ENCODE measurements at places on chromosomes 12 and 14.

DNA sequence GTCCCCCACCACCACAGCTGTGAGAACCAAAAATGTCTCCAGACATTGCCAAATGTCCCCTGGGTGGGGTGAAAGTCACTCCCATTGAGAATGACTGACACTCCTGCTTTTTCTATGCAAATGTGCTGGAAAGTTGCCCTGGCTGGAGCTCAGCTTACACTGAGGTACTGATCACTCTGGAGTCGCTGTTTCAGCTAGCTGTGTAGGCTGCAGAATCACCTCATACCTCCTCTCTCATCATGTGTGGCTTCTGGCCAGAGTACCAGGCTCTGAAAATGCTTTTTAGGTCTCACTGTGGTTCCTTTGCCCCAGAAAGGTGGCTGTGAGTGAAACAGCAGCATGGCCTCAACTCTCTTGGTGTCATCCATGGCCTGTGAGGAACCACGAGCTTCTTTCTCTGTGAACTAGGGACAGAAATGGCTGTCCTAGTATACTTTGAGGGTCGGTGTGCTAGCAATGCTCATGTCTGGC, 414.4 kb downstream of the DPF3 start:
- DNase-seq, result no peak

DNA sequence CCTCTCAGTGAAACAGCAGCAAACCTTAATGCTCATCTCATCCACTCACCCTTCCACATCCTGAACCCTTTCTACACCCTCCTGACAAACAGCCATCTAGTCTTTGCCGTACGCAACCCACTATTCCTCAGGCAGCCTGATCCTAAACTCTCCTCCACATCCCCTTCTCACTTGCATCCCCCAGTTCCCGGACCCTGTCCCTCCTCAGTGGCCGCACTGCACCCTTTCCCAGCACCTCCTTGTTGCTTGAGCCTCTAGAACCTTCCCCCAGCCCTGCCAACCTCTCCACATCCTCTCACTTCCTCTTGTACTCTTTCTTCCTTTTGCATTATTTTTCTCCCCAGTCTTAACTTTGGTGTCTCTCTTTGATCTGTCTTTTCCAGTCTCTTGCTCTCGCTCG, 42.9 kb downstream of the IQSEC3 start:
- DNase-seq, result no peak

GRCh38 chr12:75390156-75390898, 562 bp upstream of the GLIPR1L2 start:
- no peak for DNase-seq

DNA sequence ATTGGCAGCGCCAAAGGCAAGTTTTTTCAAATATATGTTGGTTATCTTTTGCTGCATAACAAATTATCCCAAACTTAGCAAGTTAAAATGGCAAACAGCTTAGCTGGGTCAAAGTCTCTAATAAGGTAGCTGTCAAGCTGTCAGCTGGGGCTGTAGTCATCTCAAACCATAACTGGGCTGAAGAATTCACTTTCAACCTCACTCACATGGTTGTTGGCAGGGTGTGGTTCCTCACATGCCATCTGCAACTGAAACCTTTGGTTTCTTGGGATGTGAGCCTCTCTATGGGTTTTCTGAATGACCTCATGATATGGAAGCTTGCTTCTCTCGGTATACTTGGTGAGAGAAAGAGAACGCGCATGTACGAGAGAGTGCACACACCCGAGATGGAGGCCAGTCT, 125.4 kb downstream of the LRIG3 start:
- no peak for DNase-seq

DNA sequence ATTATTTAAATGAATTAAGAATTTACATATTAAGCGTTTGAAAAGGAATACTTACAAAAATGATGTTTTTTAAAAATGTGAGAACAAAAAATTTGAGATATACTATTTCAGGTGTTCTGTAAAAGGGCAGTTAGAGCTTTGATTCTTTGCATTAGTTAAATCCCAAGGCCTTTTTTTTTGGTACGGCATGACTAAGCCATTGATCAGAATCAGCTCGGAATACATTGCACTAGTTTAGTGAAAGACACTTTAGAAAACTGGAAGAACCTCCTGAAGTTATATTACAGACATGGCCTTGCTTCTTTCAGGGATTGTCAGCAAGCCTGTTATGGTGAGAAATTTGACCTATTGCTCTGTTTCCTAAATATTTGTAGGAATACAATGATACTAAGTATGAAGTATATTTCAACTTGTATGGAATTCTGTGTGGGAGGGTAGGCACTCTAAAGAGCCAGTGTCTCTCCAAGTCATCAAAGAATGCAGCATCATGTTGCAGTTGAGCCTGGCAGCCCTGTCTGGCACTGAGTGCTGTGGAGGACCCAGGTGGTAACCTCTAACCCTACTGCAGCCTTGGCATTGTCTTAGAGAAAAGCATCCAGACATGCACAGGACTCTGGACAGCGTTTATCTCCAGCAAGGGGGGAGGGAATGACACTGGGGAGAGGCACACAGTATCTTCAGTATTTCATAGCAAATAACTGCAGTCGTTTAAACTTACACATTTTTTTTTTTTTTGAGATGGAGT, 1.5 kb downstream of the KLC1 start:
- no peak for DNase-seq

- no peak for DNase-seq
Measured at GRCh38 chr12:122090759-122091515, 12.4 kb downstream of the MLXIP start.

DNA sequence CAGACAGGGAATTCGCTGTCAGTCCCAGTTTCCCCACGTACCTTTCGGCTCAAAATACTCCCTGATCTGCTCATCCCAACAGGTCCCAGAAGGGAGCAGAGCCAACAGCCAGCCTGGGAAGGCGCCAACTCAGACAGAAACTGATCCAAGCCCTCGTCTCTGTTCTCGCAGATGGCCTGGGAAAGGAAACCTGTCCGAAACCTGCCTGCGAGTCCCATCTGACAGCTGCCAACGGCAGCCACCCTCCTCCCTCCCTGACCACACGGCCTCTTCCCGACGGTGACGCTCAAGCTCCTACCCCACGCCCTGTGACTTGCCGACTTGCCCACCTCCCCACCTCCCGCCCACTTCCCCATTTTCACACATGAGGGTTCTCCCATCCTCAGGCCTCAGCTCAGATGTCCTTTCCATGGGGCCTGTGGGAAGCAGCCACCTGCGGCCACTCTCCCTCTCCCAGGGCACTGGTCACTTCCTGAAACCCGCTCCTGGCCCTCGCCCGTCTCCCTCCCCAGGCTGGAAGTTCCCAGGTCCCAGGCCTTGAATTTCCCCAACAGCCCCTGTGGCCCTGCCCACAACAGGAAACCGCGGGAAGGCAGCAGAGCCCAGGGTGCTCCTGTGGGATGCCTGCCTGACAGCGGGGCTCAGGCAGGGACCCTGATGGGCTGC, 60.9 kb upstream of the FBRSL1 start:
- no peak for DNase-seq

- DNase-seq, result no peak
Measured at GRCh38 chr12:83378186-83378727, 691.6 kb downstream of the TMTC2 start.

DNA sequence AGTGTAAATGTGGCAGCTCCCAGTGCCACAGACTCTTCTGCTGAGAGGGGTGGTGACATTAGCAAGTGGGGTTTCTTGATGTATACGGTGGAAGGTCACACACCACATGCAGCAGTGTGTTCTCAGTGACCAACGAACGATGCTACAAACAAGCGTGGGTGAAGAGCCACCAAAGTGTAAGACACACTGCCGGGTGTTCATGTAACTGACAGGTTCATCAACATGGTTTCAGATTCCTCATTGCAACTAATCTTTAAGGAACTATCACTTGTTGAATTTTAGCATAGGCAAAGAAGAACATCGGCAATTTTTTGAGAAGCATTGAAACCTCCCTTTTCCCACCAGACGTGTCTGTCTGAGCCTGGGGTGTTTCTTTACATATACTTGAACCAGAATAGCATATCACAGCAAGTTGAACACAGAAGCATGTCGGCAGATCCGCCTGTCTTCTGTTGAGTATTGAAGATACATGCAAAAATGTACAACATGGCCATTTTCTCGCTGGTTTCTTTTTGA, 58.8 kb downstream of the PPP2R5C start:
- no peak for DNase-seq

DNA sequence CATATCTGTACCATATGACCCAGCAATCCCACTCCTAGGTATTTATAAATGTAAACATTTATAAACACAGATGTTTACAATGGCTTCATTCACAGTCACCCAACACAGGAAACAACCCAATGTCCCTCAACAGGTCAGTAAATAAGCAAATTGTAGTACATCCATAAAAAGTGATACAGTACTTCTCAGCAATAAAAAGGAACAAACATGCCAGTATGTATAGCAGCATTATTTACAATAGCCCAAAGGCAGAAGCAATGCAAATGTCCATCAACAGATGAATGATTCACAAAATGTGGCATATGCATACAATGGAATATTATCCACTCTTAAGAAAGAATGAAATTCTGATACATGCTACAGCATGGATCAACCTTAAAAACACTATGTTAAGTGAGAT, 27.6 kb upstream of the MAP3K9 start:
- no peak for DNase-seq

DNA sequence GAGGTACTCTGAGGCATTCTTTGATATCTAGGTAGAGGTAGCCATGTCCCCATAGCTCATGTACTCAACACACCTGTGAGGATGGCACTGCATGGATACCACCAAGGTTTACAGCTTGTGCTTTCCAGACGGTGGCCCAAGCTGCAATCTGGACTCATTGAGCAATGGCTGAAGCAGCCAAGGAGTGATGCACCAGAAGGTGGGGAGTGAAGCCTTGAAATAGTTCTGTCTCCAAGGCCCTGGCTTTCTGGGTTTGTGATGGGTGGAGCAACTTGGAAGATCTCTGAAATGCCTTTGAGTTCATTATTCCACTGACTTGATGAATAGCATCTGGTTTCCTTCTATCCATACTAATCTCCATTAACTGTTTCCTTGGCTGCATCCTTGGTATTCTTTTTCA, 290.0 kb upstream of the NOVA1 start:
- DNase-seq, result no peak

- DNase-seq, result no peak
Measured at GRCh38 chr12:72089678-72090077, 151.0 kb downstream of the TPH2 start.

DNA sequence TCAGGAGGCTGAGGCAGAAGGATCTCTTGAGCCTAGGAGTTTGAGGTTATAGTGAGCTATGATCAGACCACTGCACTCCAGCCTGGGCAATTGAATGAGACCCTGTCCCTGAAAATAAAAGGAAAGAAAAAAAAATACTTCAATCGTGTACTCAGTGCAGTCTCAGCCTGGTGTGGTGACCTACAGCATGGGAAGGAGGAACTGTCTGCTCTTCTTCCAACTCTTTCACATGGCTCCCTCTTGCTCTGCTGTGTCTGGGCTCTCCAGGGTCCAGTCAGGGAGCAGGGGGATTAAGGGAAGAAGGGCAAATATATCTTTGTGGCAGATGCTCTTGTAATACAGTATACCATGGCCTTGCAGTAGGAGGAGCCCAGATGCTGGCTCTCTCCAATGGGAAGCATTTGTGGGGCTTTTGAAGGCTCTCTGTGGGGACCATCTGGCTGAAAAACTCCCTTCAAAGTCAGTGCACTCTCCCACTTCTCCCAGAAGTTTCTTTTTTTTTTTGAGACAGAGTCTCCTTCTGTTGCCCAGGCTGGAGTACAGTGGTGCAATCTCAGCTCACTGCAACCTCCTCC, 76.6 kb upstream of the TMPO start:
- DNase-seq, result no peak

DNA sequence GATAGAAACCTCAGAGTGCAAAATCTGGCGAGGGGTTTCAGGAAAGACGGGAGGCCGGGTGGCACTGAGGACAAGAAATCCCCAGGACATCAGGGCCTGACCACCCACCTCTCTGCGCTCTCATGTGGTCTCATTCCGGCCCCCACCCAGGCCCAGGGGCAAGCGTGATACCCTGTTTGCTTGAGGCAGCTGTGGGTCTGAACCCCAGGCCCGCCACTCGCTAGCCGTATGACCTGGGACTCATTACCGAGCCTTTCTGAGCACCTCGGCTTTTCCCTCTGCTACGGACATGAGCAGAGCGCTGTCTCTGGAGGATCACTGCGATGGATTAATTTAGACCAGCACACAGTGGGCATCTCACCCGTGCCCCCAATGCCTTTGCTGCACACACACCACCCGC, 25.5 kb upstream of the BCDIN3D start:
- DNase-seq, result no peak

DNA sequence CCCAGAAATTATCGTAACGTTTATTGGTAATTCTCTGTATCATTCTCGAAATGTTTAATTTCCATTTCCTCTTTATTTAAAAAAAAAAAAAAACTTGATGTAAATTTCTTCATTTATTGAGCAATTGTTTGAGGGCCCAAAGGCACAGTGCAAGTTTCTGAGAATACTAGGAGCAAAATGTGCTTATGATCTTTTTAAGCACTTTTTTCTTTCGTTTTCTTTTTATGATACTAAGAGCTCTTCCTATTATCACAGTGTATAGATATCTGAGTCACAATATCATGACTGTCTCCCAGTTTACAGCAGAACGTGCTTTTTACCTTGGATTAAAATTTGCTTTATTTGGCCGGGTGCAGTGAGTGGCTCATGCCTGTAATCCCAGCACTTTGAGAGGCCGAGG, 5.6 kb downstream of the ATP2A2 start:
- peak; percentile 38 for DNase-seq

DNA sequence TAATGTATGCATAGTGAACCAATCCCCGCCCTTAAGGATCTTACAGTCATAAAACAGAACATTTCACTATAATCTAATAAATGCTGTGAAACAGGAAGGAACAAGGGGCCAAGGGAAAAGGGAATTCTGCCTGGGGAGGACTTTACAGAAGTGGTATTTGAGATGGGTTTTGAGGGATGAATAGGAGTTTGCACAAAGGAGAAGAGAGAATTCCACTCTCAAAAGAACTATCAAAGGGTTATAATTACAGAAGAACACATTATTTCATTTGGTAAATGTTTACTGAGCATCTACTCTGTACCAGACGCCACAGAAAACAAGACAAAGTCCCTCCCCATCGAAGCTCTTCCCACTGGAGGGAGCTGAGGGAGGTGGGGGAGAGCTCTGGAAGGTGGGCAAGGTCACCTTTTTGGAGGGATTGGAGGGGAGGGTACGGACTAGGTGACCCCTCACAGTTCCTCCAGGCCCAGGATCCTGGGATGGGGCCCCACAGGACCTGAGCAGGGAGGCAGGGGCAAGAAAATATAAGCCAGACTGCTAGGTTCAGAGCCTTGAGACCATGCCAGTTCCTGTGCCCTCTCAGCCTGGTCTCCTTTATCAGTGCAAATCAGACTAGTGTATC, 24.5 kb downstream of the PHETA1 start:
- no peak for DNase-seq

Measured in T-helper 1 cell (primary cell).